HepG2 (cell line): ENCODE measurements at places on chromosomes 12 and 14. TPM values are rescaled to one million over a fixed set of nuclear protein-coding genes. Genes with fewer than 3 reads are reported as not detected.

Gene RHEBL1
- total RNA-seq, result 1.4 and 1.6 TPM in 2 replicates

GRCh38 chr14:97273540-97273939 lies 476.4 kb downstream of the VRK1 start:
- H3K4me1 ChIP-seq, result no peaks in the 10 kb centered on the region
- H3K27me3 ChIP-seq, result no peaks in the 10 kb centered on the region
- no peaks in the 10 kb centered on the region for H3K36me3 ChIP-seq
- DNase-seq, result no peak
- H3K4me3 ChIP-seq, result no peak overlapping the region

Gene MYH6
- not detected in 2 replicates for total RNA-seq

Gene NAV3
- 0.18 and 0.51 TPM in 2 replicates for total RNA-seq

Gene KCNK13
- total RNA-seq, result 0.29 and 0.31 TPM in 2 replicates

DNA sequence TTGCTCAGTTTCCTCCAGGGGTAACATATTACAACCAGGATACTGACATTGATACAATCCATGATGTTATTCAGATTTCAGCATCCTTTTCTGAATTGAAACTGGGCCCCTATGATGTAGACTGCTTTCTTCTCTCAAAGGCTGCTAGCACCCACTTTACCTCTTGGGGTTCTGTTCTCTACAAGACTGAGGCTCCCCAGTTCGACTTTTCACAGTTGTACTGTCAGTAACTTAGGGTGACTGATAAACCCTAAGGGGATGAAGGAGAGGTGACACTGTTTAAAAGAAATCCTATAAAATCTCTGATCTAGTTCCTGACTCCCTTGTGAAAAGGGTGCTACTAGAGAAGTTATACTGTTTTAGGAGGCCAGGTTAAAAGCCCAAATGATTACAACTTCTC lies 818 bp downstream of the VPS33A start:
- H3K36me3 ChIP-seq, result peaks cover 18% of the 10 kb centered on the region; the same call in 2 of the 3 replicates
- H3K27ac ChIP-seq, result peak overlapping the region; percentile 86
- peaks cover 16% of the 10 kb centered on the region for H3K4me1 ChIP-seq
- DNase-seq, result no peak

- no peak for DNase-seq
- no peaks in the 10 kb centered on the region for H3K27me3 ChIP-seq
- no peaks in the 10 kb centered on the region for H3K36me3 ChIP-seq
Observed at GRCh38 chr14:68042586-68043210, 223.1 kb downstream of the RAD51B start.

Gene PLCZ1
- total RNA-seq, result not detected in 2 replicates

DNA sequence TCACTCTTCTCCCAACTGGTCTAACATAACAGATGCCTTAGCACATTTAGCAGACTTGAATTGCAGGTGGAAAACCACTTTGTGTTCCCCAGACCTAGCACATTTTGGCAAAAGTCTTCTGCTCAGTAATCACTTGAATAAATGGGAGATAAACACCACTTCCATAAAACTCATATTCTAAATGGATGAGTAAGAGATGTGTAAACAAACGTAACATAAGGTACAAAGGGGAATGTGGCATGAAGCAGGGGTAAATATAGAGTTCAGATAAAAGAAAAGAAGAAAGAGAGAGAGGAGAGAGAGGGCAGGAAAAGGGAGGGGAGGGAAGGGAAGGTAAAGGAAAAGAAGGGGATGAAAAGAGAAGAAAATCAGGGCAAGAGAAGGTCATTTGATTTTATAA lies 17.0 kb upstream of the KERA start:
- DNase-seq, result no peak
- H3K27ac ChIP-seq, result no peak overlapping the region
- no peaks in the 10 kb centered on the region for H3K36me3 ChIP-seq
- H3K27me3 ChIP-seq, result no peaks in the 10 kb centered on the region

DNA sequence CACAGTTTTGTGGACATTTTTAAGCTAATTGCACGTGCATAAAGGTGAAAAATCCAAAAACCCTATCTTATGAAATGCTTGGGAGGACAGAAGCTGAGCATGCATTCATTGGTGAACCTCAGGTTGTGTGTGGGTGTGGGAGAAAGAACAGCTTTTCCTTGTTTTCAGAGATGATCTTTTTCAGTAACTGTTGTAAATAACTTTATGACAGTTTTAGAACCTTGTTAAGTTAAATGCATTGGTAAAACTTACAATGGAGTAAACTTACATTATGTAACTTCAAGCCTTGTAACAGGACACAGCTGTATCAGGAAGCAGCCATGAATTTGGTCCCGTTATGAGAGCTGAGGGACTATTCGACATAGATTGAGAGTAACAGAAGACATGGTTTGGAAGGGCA lies 587.4 kb downstream of the GALC start:
- H3K27me3 ChIP-seq, result no peaks in the 10 kb centered on the region
- H3K4me1 ChIP-seq, result no peaks in the 10 kb centered on the region
- no peak for DNase-seq
- H3K27ac ChIP-seq, result no peak overlapping the region
- H3K4me3 ChIP-seq, result no peak overlapping the region

- no peaks in the 10 kb centered on the region for H3K4me1 ChIP-seq
- H3K27ac ChIP-seq, result no peak overlapping the region
- no peak for DNase-seq
- H3K27me3 ChIP-seq, result peaks cover 4% of the 10 kb centered on the region
- H3K36me3 ChIP-seq, result no peaks in the 10 kb centered on the region
Observed at GRCh38 chr12:117207675-117208074, 17.4 kb upstream of the FBXO21 start.

GRCh38 chr12:92068459-92068858 lies 77.2 kb downstream of the BTG1 start:
- no peak overlapping the region for H3K4me3 ChIP-seq
- H3K36me3 ChIP-seq, result no peaks in the 10 kb centered on the region
- H3K27ac ChIP-seq, result no peak overlapping the region
- no peaks in the 10 kb centered on the region for H3K27me3 ChIP-seq

- no peak for DNase-seq
- no peak overlapping the region for H3K4me3 ChIP-seq
- no peaks in the 10 kb centered on the region for H3K36me3 ChIP-seq
- H3K4me1 ChIP-seq, result no peaks in the 10 kb centered on the region
Observed at GRCh38 chr12:124078800-124079199, 105.8 kb downstream of the ZNF664 start.

DNA sequence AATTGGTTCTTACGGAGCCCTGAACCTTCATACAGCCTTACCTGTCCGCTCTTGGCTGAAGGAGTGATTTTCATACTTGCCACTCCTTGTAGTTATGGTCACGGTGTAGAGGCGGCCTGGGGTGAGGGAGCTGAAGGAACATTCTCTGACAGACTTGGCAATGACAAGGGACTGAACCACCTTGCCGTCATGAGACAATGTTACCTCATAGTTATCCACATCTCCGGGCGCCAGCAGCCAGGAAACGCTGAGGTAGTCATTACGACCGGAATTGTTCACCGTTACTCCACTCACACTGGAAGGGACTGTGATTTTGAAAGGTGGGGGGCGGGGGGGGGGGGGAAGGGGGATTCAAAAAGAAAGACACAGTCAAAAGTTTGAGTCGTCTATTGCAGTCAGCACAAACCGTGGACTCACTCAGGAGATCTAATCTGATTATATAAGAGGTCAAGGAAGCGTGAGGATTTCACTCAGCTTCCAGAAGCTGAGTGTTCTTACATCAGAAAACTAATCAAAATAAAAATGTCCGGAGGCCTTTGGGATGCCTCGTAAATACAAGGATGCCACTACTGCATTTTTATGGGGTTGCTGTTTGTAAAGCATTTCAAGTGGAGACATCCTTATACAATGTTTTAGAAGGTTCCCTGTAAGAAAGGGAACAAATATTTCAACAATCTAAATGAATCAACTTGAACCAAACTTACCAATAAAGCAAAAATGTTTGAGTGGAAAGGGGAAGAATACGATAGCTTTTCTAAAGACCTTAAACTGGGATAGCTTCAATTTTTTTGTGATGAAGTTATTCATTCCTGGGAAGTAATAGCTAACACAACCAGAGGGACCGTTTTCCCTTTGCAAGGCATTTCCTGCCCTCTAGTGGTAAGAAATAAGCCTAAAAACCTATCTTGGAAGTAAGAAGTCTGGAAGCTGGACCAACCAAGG lies 60.6 kb downstream of the PTPRB start:
- no peak overlapping the region for H3K4me3 ChIP-seq
- no peaks in the 10 kb centered on the region for H3K36me3 ChIP-seq
- H3K27ac ChIP-seq, result no peak overlapping the region
- DNase-seq, result peak; percentile 64
- H3K27me3 ChIP-seq, result no peaks in the 10 kb centered on the region
- peaks cover 8% of the 10 kb centered on the region for H3K4me1 ChIP-seq

DNA sequence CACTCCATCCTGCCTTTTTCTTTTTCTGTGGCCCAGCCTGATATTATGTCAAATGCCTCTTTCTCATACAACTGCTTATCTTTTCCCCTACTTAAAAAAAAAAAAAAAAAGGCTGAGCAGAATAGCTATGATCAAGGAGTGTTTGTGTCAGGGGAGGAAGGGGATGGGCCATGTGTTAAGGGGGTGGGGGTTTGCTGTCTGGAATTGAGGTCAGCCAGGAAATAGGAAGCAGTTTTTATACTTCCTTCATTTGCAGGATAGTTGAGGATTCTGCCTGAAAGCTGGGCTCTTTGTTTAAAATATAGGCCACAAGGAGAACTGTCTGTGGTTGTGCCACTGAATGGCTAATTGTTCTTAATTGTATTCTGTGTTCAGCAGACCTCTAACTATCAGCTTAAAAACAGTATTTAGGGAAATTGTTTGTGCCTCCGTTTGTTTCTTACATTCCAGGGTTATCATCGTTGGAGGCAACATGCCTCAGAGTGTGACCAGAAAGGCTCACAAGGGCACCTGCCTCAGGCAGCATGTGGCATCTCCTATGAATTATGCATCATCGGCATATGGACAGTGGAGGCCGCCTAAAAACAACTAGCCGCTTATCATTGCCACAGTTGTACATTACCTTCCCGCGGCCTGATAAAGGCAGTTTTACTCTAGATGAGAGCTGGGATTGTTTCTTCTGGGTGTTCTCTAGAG lies 96.0 kb downstream of the SRGAP1 start:
- H3K27me3 ChIP-seq, result no peaks in the 10 kb centered on the region
- no peak overlapping the region for H3K27ac ChIP-seq
- peaks cover 1% of the 10 kb centered on the region for H3K36me3 ChIP-seq

DNA sequence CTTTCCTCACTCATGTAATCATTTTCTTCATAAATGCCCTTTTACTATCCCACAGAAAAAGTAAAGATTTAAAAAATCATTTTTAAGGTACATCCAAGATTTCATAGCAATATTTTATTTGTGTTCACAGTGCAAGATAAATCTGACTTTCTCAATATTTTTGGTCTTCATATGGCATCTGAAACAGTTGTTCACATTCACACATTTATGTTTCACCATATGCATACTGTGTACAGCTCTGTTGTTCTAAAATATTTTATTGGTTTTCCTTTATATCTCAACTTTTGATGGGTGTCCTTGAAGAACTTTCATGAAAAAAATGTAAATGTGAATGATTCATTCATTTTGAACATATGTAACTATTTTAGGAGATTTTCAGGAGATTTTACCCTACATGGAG lies 348.7 kb downstream of the SNAPC1 start:
- no peak for DNase-seq
- H3K27ac ChIP-seq, result no peak overlapping the region
- no peaks in the 10 kb centered on the region for H3K4me1 ChIP-seq
- no peaks in the 10 kb centered on the region; the same call in none of the 2 replicates for H3K27me3 ChIP-seq

Gene TPPP2
- total RNA-seq, result 0.58 and 0.63 TPM in 2 replicates

DNA sequence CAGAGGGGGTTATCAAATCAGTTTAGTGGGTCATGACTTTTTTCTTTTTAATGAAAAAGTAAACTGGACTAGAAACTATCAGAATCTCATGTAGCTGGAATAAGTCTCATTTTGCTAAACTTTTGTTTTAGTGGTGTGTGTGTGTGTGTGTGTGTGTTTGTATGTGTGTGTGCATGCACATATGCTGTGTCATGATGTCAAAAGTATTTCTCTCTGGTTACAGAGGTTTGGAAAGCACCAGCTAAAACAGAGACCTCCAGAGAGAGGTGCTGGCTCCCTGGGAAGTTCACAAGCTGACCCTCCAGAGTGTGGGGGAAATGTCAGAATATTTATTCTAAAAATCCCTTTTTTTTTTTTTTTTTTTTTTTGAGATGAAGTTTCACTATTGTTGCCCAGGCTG lies 114.7 kb downstream of the LGMN start:
- no peaks in the 10 kb centered on the region for H3K36me3 ChIP-seq
- no peaks in the 10 kb centered on the region; the same call in 1 of the 2 replicates for H3K27me3 ChIP-seq
- no peak overlapping the region for H3K27ac ChIP-seq
- no peaks in the 10 kb centered on the region for H3K4me1 ChIP-seq

GRCh38 chr12:124737040-124737419 lies 126.6 kb downstream of the SCARB1 start:
- H3K27me3 ChIP-seq, result no peaks in the 10 kb centered on the region
- H3K27ac ChIP-seq, result no peak overlapping the region
- H3K4me3 ChIP-seq, result no peak overlapping the region
- peaks cover 84% of the 10 kb centered on the region for H3K4me1 ChIP-seq

- H3K4me3 ChIP-seq, result no peak overlapping the region
- DNase-seq, result no peak
- H3K36me3 ChIP-seq, result no peaks in the 10 kb centered on the region
- no peak overlapping the region for H3K27ac ChIP-seq
Observed at GRCh38 chr12:77734214-77734883, 96.3 kb upstream of the NAV3 start.

GRCh38 chr12:128513331-128513730 lies 246.4 kb downstream of the TMEM132C start:
- no peaks in the 10 kb centered on the region for H3K27me3 ChIP-seq
- H3K4me3 ChIP-seq, result no peak overlapping the region
- no peaks in the 10 kb centered on the region for H3K4me1 ChIP-seq
- no peak for DNase-seq
- H3K36me3 ChIP-seq, result no peaks in the 10 kb centered on the region

Gene GRIN2B
- total RNA-seq, result 0.03 and 0.13 TPM in 2 replicates

GRCh38 chr12:3041558-3042164 lies 35.5 kb upstream of the TSPAN9 start:
- peak; percentile 81 for DNase-seq
- no peaks in the 10 kb centered on the region for H3K4me1 ChIP-seq
- no peak overlapping the region for H3K27ac ChIP-seq
- no peak overlapping the region for H3K4me3 ChIP-seq
- H3K36me3 ChIP-seq, result peaks cover 48% of the 10 kb centered on the region
- H3K27me3 ChIP-seq, result no peaks in the 10 kb centered on the region

DNA sequence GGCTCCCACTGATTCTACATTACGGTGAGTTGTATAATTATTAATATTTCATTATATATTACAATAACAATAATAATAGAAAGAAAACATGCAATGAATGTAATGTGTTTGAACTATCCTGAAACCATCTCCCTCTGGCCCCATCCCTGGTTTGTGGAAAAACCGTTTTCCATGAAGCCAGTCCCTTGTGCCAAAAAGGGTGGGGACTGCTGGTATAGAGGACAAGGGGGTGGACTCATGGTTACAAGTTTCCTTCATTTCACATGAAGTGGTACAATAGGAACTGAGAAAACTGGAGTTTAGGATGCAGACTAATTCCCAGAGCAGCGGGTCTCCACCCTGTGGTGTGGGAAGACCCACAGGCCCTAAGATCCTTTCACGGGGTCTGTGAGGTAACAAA lies 3.0 kb upstream of the C1RL start:
- no peak for DNase-seq
- H3K27me3 ChIP-seq, result no peaks in the 10 kb centered on the region; the same call in 2 of the 3 replicates
- no peak overlapping the region for H3K4me3 ChIP-seq
- no peak overlapping the region for H3K27ac ChIP-seq
- H3K36me3 ChIP-seq, result peaks cover 5% of the 10 kb centered on the region
- H3K4me1 ChIP-seq, result peaks cover 24% of the 10 kb centered on the region
